ENCODE measurements at places on chromosomes 7 and 10.

DNA sequence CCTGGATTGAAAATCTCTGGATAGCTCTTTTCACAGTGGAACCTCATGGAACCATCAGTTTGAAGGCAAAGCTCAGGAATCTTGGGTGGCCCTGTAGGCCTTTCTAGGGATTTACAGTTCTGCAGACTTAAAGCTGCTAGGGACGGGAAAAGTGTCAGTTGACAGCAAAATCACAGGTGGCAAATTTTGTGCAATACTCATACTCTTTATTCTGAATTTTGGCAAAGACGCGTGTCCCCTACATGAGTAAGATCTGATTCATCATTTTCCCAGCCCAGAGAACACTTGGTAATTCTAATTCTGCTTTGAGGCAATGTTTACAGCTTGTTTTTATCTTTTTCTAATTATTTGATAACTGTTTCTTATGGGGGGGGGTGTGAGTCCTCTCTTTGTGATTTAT, 3.6 kb downstream of the LRRC17 start:
- no peak for DNase-seq

GRCh38 chr10:124229989-124230634, 136.7 kb upstream of the CHST15 start:
- no peak for DNase-seq

DNA sequence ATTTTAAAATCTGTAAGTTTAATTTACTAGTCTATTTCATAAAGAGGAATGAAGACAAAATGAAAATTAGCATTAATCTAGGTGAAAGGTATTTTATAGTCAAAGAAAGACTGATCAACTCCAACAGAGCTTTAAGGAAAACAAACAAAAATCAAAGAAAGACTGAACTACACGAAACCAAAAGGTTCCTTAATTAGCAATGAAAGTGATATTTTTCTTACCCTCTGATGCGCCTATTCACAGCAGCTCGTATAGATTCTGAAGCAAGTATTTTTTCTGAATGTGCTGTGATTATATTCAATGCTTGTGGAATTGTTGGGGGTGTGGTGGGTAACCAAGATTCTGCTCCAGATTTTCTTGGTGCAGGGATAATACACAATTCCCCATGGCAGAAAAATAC, 11.8 kb downstream of the ECD start:
- no peak for DNase-seq

DNA sequence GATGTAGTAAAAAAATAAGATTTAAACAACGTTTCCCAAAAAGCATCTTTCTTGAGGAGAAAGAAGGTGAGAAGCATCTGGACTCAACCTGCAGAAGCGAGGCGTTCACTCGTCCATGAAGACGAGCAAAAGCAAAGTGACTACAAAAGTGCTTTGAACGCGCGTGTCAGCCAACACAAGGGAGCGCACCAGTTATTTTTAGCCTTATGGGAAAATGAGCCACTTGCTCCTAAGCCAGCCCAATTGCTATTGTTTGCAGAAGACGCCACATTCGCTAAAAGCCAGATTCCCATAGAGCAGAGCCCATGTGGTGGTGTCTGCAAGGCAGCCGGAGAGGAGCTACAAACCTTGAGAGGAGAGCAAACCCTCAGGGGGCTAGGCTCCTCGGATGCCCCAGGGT, 122.5 kb downstream of the FAM53B start:
- DNase-seq = no peak

- no peak for DNase-seq
These were observed 393.6 kb upstream of the STEAP1 start for GRCh38 chr7:89760690-89761089.

- DNase-seq = no peak
These were observed 874 bp downstream of the BAIAP2L1 start for GRCh38 chr7:98399890-98400541.

DNA sequence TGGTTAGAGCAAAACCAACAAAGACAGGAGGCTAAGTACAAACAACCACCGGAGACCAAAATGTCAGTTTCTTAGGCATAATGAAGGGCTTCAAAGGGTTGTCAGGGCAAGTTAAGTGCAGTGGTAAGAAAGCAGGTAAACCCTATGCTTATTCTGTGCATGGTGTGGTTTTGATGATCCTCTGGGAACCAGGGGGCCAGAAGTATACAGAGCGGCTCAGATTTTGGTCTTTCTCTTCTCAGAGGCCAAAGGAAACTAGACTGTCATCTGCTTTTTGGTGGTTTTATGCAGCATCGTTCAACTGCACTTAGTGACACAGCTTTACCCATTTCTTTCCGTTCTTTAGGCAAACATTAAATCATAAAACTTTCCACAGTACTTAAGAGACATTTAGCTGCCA, 332.7 kb upstream of the CELF2 start:
- no peak for DNase-seq

DNA sequence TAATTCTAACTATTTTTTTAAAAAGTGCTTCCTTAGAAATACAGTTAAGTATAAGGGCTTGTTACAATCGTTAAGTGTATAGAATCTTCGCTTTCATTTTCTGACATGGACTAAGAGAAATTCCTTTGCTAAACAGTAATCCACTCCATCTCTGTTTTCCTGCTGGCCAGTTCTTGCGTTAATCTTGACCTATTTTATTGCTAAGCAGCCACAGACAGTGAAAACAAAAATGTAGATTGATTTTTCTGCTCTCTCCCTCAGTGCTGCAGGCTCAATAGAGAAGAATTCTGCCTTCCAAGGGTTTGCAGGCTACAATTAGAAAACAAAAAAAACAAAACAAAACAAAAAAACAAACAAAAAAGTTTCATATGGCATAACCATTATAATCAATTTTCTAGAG, 310.4 kb upstream of the ADARB2 start:
- no peak for DNase-seq
